ENCODE measurements at places on chromosomes 5 and 9.

DNA sequence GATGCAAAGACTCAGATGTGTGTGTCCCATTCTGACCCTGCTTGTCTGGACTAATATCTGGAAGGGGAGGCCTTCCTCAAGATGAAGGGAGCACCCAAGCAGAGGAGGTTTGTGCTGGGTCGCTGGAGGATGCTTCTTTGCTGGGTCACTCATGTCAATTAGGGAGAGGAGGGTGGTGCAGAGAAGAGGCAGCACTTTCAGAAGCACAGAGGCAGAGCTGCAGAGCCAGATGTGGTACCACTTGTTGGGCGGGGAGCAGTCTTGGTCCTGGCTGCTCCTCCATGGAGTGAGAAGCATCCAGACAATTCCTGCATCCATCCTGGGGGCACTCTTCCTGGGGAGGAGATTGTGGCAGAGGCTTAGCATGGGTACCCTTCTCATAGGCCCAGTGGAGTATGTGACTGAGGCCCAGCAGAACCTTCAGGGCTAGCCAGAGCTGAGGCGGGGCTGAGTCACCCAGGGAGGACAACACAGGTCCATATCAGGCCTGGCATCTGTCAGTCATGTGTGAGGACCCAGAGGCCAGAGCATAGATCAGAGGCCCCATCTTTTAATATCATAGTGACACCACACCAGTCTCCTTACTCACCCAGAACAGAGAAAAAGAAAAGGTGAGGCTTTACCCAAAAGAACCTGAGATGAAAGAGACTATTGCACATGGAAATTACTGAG lies 59.8 kb downstream of the TNFSF15 start:
- DNase-seq: no peak

DNA sequence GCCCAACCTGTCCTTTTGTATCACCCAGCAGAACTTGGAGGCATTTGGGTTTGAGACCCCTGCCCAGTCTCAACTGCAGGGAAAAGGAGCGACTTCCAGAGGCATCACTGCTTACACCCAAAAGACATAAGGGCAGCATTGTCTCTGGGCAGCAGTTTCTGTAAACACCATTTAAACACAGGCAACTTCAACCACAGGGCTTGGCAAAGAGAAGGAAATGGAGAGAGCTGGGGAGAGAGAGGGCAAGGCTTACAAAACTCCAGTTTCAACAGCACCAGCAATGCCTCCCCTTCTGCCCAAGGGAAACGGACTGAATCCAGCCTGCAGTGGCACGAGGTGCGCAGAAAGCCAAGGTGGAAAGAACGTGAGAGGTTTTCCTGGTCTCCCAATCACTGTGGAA lies 147.6 kb downstream of the ROR2 start:
- no peak for DNase-seq

GRCh38 chr9:123679330-123679987 lies 250.5 kb downstream of the DENND1A start:
- no peak for DNase-seq

GRCh38 chr5:129507527-129507926 lies 47.4 kb downstream of the ADAMTS19 start:
- no peak for DNase-seq

DNA sequence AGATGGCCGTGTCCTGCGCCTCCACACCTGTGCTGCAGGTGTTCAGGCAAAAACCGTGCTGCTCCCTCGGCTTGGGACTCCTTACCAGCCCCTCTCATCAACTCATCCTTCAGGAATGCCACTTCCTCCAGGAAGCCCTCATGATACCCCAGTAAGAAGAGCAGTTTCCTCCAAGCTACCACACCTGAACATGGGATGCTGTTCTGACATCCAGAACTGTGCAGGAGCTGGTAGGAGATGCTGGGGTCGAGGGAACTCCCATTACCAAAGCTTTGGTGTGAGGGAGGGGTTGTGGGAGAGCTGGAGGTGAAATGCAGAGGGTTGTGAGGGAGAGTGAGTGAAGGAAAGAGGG lies 18.9 kb downstream of the CARD19 start:
- no peak for DNase-seq

DNA sequence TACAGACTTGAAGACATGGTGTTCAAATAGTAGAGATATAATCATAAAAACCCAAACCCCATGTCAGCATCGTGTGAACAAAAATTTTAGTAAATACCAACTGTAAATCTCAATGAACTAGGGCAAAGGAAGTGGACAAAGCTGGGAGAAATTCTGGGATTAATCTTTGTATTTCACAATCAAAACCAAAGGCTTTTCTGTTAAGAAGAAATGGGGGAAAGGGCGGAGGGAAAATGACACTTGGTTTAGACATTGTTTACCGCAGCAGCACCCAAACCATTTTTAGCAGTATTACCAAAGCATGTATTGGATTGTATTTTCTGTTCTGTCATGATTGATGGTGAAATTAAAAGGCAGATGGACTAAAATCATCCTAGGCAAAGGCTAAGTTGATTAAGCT lies 134.2 kb upstream of the PRSS3 start:
- no peak for DNase-seq

DNA sequence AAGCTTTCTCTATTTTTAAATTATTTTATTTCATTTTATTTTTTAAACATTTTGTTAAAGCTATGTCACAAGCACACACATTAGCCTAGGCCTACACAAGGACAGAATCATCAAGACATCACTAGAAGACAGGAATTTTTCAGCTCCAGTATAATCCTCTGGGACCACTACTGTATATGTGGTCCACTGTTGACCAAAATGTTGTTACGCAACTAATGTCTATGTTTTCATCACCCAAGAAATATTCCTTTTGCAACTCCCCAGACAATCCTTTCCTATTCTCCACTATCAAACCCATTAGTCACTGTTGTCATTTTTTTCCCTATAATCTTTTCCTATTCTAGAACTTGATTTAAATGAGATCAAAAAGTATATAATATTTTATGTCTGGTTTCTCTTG lies 2371.7 kb upstream of the C9orf72 start:
- DNase-seq: no peak

DNA sequence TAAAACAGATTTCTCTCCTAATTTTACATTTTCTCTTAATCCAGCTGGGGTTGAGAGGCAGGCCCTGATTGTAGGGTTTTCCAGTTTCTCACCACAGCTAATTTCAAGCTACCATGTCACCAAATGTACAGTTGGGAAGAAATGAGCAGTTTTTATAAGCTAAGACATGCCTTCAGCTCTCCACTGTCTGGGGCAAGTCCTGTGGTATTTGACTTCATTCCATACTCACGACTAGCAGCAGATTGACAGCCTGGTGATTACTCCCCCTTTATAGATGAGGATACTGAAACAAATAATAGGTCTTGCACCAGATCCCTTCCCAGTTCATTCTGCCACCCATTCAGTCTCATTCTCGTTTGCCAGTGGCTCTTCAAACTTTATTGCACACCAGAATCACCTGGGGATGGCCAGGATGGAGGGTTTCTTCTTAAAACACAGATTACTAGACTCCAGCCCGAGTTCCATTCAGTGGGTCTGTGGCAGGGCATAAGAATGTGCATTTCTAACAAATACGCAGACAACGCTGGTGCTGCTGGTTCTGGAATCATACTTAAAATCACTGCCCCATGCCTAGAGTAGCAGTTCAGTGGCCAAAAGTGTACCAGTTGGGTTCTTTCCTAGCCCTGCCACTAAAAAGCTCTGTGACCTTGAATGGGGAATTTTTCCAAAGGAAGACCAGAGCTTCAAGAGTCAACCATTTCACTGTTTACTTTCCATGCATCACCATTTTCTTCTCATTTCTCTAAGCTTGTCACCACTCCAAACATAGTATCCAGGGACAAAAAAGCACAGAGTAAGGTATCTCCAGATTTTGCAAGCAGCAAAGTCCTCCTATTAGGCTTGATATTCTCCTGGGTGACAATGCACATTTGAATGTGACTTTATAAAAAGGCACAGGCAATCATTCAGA lies 64.3 kb downstream of the CSNK1A1 start:
- DNase-seq: no peak

DNA sequence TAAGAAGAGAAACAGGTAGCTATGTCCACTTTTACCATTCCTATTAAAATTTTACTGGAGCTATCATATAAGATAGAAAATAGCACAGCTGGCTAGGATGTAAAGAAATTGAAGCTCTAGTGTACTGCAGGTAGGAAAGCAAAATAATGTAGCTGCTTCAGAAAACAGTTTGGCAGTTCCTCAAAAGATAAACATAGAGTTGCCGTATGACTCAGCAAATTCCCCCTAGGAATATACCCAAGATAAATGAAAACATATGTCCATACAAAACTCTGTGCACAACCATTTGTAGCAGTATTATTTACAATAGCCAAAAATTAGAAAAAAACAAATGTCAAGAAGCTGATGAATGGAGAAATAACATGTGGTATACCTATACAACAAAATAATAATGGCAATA lies 64.6 kb upstream of the SHISAL2B start:
- no peak for DNase-seq

- DNase-seq: no peak
Observed at GRCh38 chr5:62395210-62395950, 8.3 kb downstream of the DIMT1 start.

GRCh38 chr9:124818431-124819281 lies 34.6 kb upstream of the WDR38 start:
- DNase-seq: no peak

DNA sequence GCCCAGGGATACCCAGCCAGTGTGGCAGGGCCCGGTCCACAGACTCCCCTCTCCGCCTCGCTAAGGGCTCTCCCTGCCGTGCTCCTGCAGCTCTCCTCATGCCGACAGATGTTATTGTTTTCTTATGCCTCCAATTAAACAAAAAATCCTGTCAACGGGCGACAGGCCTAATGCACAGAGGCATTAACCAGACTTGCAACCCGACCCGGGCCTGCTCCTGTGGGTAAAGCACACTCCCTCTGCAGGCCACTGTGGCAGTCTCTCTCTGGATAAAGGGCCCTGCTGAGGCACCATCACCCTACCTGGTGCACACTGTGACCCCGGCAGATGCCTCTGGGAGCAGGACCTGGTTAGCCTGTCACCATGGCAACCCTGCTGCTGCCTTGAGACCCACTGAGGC lies 27.5 kb upstream of the HAND1 start:
- no peak for DNase-seq

DNA sequence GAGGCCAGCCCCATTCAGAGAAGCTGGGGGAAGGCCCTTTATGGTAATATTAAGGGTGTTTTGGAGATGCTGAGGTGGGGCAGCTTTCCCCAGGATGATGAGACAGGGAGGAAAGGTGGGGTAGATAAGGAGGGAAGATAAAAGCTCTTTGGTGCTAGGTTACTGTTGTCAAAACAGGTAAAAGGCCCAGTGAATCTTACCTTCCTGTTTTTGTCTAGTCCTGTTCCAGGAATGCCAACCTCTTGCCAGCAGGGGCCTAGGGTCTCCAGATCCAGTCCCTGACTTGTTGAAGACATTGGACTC lies 797 bp upstream of the CCL27 start:
- DNase-seq: no peak

DNA sequence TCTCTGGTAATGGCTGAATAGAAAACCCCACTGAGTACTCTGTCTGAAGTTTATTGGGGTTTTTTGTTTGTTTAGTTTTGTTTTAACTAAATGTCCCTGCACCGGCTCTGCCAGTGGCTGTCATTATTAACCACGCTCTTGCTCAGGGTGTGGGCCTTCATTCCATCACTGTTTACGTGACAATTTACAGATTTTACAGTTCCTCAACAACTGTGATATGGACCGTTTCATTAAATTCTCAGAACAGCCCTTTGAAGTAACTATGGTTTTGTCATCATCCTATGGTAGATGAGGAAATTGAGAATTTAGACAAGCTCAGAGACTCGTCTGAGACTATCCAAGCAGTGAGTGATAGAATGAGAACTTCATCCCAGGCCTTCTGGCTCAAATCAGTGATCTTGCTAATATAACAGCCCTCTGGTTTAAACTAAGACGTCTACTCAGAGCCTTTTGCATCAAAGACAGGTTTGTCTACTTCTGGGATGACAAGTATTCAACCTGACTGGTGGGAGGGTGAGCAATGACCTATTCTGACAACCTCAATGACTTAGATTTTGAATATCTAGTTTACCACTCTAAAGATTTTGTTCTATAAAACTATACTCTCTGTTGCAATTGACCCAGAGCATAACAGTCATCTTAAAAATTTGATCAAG lies 77.3 kb upstream of the MAP3K1 start:
- no peak for DNase-seq

Data from AML-193 (cell line).